ENCODE measurements at places on chromosomes 3 and 15.
A peak's percentile ranks its signal among the peaks of the same experiment; 100 is the strongest.

- DNase-seq, result no peak
These were observed 15.6 kb downstream of the LRRK1 start for GRCh38 chr15:100934726-100935125.

- no peak for DNase-seq
These were observed 93.4 kb upstream of the CTDSPL start for GRCh38 chr3:37768107-37768809.

DNA sequence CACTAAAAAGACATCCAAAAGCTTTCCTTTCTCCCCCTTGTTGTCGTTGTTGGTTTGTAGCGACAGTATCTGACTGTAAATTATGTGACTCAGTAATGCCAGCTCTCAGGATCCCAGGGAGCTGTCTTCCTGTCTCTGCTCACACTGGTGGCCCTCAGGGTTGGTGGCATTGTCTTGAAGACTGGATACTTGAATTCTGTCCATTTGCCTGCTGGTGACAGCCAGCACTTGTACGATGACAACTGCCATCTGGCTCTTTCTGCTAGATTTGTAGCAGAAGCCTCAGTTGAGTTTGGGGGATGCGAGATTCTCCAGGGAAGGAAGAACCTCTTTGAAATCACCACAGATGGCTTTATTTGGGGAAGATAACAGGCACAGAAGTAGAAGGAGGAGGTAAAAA is 120.8 kb downstream of the ARPP21 start:
- DNase-seq, result no peak

DNA sequence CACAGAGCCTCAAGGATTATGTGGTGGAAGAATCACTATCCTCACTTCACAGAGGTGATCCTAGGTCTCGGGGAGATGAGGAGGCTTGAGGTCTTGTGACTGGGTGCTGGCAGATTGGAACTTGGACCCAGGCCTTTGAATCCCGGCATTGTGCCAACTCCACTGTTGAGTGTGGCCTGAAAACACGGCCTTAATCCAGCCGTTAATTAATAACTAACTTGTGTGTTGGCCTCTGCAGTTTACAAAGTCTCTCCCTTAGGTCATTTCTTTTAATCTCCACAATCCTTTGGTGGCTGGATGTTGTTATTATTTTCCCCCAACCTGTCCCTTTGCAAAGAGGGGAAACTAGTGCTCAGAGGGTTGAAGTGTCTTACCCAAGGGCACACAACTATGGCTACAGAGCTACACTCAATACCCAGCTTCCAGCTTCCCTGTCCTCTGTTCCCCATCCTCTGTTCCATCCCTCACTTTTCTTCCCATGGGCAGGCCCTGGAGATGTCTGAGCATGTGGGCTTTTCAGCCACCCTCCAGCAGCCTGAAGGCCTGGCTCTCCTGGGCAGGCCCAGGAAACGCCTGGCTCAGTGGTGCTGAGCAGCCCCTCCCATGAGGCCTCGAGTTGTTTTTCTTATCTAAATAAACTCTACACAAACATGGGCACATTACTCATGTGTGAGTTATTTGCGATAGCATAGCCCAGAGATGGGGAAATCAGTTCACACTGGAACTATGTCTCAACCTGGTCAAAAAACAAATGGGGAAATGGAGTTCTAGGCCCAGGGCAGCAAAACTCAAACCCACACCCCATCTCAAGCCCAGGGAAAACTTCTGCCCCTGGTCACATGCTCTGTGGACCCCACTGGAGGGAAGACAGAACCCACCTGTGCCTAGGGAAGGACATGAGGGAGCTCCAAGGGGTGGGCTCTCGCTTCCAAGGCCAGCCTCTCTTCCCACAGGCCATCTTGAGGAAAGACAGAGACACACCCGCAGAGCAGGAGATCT is 16.8 kb upstream of the SMAD3 start:
- peak; percentile 91 for DNase-seq

GRCh38 chr3:141323936-141324704 is 44.2 kb upstream of the ZBTB38 start:
- DNase-seq, result no peak

DNA sequence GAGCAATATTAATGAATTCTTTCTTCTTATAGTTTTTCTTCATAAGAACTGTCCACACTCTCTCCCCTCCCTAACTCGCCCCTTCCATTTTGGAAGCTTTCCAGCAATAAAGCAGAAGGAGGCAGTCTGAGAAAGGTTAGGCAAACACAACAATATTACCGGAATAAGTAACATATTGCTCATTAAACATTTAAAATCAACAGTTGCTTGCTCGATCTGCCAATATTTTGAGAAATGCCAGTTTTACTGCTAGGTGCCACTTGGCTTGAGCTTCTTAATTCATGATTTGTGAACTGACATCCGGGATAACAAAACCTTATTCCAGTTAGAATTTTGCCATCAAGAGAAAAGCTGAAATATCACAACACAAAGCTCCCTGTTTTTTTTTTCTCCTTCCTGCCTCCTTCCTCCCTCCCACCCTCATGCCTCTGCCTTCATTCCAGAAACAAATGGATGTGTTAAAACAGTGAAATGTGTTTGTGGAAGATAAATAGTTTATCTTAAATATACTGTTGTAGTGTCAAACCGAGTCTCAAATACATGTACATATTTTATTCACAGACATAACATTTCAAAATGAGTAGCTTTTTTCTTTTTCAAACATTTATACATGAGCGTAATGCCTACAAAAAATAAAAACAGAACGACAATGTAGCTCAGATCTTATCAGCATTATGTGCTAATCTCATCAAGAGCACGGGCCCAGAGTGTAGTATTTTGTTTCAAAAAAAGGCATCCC is 253.7 kb downstream of the GAP43 start:
- no peak for DNase-seq

- no peak for DNase-seq
These were observed 80.6 kb downstream of the ULK4 start for GRCh38 chr3:41881233-41881821.

DNA sequence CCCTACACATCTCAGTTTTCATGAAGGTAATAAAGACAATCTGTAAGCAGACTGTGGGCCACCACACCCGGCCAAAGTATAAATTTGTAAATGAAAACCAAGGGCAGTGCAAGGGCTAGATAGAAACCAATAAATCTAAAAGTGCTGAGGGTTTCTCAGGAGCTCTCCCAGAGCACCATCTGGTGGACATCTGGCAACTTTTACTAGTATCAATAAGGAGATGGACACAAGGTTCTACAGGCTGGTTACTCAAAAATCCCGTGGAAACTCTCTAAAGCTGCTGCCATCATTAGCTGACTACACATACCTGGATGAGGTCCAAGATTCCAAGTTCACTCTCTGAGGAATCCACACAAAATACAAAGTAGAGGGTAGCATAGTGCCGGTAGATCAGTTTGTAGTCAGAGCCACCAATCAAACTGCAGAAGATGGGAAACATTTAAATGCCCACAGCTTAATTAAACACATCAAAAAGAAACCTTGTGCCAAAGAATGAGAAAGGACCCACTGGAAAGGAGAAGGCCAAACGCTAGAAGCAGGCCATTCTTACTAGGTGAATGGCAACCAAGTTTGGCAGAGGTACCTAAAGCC is 5.5 kb downstream of the AP3S2 start:
- no peak for DNase-seq

- no peak for DNase-seq
These were observed 3.0 kb upstream of the MEX3B start for GRCh38 chr15:82048811-82049210.

DNA sequence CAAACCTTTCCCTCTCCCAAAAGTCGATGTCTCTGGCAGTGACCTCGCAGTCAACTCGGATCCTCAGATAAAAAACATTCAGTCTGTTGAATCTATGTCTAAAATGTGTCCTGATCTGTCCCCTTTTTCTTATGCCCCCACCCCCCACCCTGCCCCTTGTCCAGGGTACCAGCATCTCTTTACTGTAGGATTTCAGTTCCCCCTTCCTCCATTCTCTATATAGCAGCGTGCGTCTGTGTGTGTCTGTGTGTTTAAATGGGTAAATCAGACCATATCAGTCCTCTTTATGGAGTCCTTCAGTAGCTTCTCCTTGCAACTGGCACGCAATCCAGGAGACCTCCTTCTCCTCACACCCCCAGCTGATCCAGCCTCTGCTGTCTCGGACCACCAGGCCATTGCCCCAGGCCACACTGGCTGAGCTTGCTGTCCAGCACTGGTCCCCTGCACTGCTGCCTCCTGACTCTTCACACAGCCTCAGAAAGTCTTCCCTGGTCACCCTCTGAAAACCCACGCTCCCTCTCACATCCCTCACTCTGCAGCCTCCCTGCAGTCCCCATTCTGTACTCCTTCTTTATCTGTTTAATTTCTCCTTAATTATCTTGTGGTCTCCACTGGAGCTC is 1.5 kb downstream of the LRRK1 start:
- DNase-seq, result peak; percentile 22

- no peak for DNase-seq
These were observed 37.0 kb upstream of the PIK3R4 start for GRCh38 chr3:130783629-130784028.

DNA sequence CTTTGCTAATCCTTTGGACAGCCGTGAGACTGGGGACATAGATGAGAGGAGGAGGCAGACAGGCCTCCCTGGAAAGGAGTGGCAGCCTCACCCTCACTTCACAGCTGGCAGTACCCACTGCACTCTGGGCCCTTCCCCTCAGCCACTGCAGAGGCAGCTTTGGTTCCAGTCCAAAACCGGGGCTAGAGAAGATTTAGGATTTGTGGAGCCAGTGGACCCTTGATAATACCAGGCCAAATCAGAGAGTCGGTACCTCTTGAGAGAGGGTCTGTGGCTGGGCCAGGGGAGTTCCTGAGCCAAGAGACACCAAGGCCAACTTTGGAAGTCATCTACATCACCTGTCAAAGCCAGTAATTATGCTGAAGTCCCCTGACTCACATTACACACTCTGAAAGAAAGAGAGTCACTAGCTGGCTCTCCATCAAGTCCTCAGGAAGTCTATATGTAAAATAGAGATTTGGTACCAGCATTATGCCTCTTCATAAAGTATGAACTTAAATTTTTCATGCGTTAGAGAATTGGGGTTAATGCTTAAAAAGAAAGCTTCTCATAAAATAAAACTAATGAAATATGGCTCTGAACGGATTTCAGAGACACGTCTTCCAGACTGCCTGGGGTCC is 244.1 kb upstream of the SEMA6D start:
- DNase-seq, result no peak

GRCh38 chr3:13040361-13041074 is 32.7 kb downstream of the IQSEC1 start:
- DNase-seq, result no peak

DNA sequence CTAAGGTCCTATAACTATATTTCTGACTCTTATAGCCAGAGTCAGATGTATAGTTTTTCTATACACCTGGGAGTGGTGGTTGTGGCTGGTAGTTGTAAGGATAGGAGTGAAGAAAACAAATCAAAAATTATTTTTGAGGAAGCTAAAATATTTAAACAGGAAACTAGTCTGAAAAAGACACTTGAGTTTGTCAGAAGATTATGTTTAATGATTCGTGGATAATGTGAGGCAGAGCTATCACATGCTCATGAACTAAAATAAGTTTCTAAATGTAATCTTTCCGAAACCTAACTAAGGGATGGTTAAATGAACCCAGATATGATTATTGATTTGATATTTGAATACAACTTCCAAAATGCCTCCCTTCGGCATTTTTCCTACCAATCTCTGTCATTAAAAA is 30.4 kb downstream of the GABRR3 start:
- DNase-seq, result no peak

DNA sequence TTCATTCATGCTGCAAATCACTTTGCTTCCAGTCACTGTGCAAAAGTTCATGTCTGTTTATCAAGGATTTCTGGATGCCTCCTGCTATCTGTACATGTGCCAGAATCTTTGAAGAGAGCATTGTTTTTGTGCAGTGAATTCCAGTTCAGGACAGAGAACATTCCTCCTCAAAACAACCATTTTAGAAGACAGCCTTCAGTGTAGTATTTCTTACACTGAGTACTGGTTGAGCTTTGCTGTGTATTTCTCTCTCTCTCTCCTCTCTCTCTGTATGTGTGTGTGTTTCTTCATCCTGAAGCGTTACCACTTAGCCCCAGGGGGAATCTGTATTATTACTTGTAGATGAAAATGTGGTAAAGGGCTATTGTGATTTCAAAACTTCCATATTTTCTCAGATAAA is 123.8 kb upstream of the CHL1 start:
- no peak for DNase-seq

DNA sequence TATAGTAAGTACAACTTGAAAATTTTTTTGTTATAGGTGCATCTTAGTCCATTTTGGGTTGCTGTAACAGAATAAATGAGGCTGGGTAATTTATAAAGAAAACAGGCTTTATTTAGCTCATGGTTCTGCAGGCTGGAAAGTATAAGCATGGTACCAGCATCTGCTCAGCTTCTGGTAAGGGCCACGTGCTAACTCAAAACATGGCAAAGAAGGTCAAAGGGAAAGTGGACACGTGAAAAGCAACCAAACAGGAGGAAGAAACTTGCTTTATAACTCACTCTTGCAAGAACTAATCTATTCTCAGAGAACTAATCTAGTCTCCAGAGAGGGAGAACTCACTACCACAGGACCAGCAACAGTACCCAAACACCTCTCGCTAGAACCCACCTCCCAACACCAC is 9.1 kb downstream of the HDGFL3 start:
- DNase-seq, result no peak

DNA sequence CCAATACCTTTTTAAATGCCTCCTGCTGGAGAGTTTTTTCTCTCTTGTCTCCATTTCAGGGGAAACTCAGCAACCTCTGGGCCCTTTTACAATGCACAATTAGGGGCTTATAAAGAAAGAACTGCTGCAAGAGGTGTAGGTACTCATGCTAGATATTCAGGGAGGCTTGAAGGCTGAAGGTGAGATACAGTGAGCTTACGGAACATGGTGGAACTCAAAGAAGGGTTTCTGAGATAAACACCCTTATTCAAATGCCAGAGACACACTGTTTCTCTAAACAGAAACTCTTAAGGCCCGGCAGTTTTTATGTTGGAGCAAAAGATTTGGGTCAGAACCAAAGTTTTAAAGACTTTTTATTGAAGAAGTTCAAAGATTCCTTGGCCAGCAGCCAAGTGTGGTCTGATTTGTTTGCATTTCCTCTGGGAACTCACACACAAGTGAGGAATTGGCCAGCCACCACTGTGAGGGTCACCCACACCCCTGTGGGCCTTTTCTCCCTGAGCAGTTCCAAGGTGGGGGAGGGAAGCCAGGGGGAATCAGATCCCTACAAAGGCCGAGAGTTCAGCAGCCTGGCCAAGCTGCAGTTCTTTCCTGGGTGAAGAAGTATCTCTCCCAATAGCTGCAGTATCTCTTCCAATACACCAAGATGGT is 47.8 kb downstream of the TNFAIP8L3 start:
- DNase-seq, result no peak

- no peak for DNase-seq
These were observed 1.4 kb upstream of the NSMCE3 start for GRCh38 chr15:29270976-29271375.
